Stimulated activated CD8-positive, alpha-beta memory T cell treated with anti-CD3 and anti-CD28 coated beads, Interleukin-15, amount 100 ng/mL, for 1 hour (primary cell): ENCODE measurements at places on chromosomes 2 and 18.

DNA sequence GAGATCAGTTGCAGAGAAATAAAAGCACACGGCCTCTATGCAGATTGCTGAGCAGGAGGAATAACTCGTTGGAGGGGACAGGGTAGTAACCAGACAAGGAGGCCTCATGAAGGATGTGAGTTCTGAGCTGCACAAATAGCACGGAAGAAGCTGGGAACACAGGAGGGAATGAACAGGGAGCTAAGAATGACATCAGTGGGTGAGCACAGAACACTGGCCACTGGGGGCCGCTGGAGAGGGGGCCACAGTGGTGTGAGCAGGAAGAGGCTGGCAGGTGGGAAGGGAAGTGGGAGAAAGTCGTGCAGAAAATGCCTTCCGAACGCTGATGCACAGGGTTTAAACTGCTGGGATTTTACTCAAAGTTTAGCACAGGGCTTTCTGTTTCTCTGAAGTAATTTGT lies 61.0 kb downstream of the ZAP70 start:
- no peak for DNase-seq

GRCh38 chr2:18062892-18063291 lies 184.4 kb downstream of the KCNS3 start:
- DNase-seq, result no peak

DNA sequence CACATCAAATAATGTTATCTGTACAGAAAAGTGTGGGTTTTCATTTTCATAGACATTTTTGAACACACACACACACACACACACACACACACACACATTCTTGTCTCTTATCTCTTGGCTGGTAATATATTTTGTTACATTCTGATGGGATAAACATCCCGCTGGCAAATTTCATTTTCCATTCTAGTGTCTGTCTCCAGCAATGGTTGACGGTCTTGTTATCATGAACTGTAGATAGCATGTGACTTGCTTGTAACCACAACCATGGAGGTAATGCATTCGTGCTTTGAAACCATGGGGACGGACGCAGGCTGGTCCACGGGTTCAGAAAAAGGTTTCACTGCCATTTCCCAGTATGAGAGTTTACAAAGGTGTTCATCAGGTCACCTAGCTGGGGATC lies 156.4 kb downstream of the PPP1R1C start:
- no peak for DNase-seq

GRCh38 chr18:6248017-6248416 lies 166.7 kb downstream of the L3MBTL4 start:
- DNase-seq, result no peak

DNA sequence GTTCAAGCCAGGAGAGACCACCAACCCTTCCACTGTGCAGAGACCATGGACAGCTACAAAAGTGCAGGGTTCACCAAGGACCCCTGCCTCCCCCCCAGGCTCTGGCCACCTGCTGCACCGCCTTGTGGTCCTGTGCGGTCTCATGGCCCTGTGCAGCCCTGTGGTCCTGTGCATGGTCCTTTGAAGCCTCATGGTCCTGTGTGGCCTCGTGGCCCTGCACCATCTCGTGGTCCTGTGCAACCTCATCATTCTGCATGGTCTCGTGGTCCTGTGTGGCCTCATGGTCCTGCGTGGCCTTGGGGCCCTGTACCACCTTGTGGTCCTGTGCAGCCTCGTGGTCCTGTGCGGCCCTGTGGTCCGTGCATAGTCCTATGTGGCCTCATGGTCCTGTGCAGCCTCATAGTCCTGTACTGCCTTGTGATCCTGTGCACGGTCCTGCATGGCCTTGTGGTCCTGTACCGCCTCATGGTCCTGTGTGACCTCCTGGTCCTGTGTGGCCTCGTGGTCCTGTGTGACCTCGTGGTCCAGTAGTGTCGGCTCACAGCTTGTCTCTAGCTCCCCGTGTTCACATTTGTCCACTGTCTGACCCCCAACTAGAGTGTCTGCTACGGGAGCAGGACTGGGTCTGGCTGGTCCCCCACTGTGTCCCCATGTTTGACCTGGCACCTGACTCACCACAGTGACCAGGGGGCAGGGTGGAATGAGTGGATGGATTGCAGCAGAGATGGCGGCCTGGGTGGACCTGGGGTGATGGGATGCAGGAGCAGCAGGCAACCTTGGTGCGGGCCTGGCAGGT lies 20.0 kb upstream of the OTOS start:
- DNase-seq, result no peak

DNA sequence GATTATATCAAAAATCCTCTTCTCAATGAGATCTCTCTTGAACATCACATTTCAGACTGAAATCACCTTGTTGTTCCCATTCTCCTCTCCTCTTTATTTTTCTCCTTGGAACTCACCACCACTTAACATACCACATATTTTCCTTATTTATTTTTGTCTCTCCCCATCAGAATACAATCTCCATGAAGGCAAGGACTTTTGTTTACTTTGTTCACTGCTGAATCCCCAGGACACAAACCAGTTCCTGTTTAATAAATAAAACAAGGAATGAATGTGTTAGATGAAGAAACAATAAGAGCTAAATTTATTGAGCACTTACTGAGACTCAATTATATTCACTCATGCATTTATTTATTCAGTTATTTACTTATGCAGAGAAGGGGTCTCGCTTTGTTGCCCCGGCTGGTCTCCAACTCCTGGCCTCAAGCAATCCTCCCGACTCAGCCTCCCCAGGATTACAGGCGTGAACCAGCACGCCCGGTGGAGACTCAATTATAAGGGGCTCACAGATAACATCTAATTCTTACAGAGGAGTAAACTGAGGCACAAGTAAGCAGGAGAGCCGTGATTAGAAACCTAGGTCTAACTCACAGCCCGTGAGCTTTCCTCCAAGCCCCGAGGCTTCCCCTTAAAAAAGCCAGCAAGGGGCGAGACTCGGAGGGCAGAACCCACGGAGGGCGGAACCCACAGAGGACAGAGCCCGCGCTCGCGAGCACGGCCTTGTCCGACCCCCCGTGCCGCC lies 616 bp upstream of the TAF1B start:
- DNase-seq, result no peak

DNA sequence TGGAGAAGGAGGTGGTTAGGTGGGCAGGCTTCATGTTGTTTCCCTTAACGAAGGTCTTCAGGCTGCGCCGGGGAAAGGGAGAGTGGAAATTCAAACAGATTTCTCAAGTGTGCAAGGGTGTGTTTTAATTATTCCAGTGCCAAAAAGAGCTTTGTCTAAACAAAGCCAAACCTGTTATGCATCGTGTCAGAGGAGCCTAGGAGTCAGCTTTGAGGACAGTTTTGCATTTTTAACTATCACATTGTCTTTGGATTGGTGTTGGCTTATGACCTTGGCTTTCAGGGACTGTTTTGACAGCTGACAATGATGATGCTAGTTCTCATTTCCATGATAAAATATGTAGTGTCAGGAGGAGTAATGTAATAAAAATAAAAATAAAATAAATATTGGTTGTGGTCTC lies 144.8 kb downstream of the LDLRAD4 start:
- DNase-seq, result no peak

GRCh38 chr2:94759211-94759610 lies 112.0 kb upstream of the TEKT4 start:
- DNase-seq, result no peak

DNA sequence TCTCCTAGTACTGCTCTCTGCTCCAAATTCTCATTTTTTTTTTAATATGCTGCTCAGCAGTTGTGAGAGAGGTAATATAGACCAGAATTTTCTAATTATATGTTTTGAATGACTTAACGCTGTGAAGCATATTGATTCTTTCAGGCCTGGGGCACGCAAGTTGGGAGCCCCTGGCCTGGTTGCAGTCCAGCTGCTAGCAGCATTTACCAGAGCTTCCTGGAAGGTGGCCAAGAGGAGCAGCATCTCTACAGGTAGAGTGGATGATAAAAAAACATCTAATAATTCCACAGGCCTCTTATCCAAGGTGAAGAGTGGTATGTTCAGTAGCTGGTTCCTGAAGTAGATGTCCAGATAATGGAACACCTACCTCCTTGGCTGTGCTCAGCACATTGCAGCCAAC lies 7.3 kb upstream of the UGP2 start:
- DNase-seq, result no peak

DNA sequence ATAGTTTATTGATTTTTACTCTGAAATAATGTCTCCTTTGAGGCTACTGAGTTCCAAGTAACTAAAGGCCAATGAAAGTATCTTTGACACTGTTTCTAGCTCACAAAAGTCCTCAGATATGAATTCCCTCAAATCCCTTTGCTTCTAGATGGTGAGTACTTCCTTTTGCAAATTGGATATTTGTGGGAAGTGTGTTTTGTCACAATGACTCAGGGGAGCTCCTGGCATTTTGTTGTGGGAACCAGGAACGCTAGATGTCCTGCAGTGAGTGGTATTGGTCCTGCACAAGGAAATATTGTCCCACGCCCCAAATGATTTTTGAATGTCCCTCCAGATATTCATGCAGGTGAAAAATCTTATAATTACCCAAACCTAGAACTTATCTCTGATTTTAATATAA lies 24.3 kb downstream of the TACR1 start:
- DNase-seq, result no peak

GRCh38 chr2:25184254-25184653 lies 15.9 kb upstream of the POMC start:
- no peak for DNase-seq

- DNase-seq, result no peak
Observed at GRCh38 chr2:178827739-178828485, 20.7 kb upstream of the TTN start.

DNA sequence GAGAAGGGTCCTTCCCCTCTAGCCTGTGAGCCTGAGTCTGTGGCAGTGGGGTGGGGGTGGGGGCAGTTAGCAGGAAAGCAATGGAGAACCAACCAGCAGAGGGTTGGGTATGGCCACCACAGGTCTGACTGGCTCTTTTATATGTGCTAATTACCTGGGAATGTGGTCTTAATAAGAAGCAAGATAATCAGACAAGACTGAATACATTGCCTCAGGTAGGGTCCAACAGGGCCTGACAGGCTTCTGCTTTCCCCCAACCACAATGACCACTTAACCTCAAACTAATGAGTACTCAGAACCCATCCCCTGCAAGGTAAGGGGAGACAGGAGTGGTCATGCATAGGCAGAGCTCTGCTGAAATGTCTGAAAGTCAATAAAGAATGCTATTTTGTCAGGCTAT lies 39.2 kb upstream of the GALNT1 start:
- DNase-seq, result no peak

- no peak for DNase-seq
Observed at GRCh38 chr2:174694196-174694878, 69.9 kb downstream of the CHRNA1 start.

DNA sequence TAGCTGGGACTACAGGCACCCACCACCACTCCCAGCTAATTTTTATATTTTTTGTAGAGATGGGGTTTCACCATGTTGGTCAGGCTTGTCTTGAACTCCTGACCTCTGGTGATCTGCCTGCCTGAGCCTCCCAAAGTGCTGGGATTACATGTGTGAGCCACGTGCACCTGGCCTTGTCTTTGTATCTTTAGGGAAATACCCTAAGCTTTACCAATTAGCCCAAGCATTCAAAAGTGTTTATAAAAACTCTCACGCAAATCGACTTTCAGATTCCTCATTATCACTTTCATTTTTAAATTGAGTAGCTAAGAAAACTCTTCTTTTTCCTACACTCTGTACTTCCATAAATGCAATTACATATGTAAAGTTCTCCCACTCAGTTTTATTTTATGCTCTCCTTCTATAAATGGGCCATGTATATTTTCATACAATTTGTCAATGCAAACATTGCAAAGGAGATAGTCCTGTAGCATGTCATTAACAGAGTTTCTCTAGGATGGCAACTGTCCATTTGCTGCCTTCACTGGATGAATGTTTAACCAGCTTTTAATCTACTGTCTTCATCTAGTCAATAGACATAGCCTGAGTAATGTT lies 326.2 kb upstream of the LRATD1 start:
- no peak for DNase-seq

DNA sequence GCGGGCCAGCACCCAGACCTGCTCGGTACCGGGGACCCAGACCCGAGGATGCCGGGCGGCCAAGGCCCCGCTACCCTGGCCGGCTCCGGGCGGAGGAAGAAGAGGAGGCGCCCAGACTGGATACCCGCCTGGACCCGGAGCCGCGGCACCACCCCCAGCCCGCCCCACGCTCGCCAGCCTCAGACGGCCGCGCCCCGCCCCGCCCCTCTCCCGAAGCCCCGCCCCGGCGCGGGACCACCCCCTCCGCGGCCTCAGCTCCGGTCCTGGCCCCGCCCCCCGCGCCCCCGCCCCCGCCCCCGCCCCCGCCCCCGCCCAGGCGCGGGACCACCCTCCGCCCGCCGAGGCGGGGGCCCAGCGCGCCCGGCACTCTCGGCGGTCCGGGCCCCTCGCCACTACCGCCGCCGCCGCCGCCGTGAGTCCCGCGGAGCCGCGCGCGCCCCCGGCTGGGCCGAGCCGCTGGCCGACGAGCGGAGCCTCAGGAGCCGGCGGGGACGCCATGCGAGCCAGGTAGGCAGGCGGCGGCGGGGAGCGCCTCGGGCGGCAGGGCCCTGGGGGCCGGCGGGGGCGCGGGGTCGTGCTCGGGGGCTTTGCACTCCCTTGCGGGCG lies at the start of gene SH3BP4:
TSS of gene SH3BP4 (plus strand) at position 354 of the 606 bp plus-strand sequence. CDS start 82,986 bp downstream, outside the sequence.
- DNase-seq, result no peak

- no peak for DNase-seq
Observed at GRCh38 chr2:204449977-204450376, 95.3 kb upstream of the PARD3B start.

- DNase-seq, result no peak
Observed at GRCh38 chr18:5463390-5463789, 80.4 kb downstream of the EPB41L3 start.

- no peak for DNase-seq
Observed at GRCh38 chr18:38307914-38308313, 742.3 kb upstream of the CELF4 start.

DNA sequence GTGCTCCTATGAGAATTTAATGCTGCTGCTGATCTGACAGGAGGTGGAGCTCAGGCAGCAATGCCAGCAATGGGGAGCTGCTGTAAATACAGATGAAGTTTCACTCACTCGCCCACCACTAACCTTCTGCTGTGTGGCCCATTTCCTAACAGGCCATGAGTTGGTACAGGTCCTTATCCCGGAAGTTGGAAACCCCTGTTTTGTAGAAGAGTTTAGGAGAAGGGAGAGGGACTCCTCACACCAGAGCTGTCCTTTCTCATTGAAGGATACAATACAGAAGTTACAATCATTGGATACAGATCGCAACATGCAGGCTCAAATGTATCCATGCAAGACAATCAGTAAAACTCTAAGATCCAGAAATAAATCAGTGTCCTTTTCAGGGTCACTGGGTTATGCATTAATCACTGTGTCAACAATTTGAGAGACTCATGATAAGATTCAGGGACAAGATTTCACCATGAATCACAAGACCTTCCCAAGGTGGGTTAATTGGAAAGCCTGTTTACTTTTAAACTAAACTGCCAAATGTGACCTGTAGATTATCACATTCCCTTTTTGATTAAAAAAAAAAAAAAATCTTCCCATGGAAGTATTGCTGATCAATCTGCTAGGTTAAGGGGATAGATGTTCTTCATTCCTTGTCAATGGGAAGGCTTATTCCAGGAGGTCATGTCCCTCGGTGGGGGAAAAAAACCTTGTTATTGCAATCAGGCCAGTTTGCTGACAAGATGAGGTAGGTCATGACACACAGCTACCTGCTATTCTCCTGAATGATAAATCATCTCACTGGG lies 97.2 kb downstream of the SP100 start:
- DNase-seq, result no peak
